Stimulated activated CD8-positive, alpha-beta memory T cell treated with anti-CD3 and anti-CD28 coated beads, Interleukin-4, amount 100 ng/mL, for 1 hour (primary cell): ENCODE measurements at places on chromosomes 3 and 15.

GRCh38 chr3:141275032-141275422, 43.4 kb downstream of the PXYLP1 start:
- DNase-seq, result no peak

DNA sequence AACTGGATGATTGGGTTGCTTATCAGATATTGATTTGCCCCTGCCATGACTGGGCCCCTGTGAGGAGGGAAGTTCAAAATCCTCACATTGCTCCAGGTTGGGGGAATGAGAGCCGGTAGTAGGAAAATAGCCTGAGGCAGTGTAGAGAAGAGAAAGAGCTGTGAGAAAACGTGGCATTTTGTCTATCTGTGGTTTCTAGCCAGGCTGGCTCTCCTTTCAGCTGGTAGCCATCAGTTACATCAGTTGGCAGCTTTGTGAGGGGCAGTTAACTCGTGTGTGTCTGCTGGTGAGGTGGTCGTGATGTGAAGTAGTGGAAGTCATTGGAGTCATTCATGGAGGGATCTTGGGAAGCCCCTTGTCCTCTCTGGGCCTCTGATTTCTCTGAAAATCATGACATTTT, 5.2 kb downstream of the ESYT3 start:
- no peak for DNase-seq

- no peak for DNase-seq
Observed at GRCh38 chr15:49605588-49605987, 15.0 kb downstream of the FAM227B start.

DNA sequence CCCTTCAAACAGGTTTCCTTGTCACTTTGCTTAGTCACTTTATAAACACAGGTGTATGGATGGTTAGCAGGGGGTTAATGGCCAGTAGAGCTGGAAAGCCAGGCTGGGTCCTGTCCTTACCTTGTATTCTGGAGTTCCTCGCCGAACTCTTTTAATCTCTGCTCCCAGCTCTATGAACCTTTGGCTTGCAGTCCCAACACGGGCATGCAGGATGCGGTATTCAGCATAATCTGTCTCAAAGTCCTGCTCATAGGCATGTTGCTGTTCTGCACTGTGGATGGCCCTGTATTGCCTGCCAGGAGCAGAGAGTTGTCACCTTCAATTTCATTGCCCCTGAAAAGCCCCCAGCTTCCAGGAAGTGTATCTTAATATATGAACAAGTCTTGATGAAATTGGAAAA, 2.7 kb downstream of the ELL3 start:
- DNase-seq, result no peak
